Effector memory CD8-positive, alpha-beta T cell (primary cell): ENCODE measurements at places on chromosomes 2 and 18.

DNA sequence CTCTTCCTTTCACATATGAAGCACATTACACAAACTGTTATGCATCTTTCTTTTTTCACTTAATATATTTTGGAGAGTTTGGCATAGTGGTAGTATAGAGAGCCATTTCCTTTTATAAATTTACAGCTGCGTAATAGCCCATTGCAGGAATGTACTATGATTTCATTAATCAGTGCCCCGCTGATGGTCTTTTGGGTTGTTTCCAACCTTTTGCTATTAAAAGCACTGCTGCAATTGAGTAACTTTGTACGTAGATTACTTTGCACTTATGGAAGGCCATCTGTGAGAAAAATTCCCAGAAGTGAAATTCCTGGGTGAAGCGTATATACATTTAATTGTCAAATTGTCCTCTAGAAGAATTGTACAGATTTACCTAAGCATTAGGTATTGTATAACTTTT, 565.3 kb upstream of the ZNF804A start:
- DNase-seq = no peak

DNA sequence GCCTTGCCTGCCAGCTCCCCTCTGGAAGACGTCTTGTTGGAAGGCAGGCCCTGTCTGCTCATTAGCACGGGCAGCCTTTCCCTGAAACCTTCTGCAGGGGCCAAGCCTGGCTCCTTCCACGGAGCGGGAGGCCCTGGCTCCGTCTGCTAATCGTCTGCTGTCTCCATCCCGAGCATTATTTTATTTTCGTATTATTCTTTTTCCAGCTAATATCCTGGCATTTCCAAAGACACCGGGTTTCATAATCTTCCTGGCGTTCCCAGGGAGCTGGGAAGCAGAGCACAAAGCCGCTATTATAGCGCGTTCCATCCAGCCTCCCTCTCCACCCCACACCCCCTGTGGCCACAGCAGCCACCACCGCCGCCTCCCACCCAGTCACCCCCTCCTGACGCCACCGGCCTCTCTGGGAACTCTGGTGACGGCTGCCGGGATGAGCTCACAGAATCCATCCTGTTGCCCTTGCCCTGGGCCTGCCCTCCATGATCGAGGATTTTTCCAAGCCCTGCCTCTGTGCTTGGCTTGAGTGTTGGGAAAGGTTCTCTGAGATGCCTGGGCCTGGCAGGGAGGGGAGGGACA, 125.5 kb downstream of the DYSF start:
- no peak for DNase-seq

GRCh38 chr2:141554810-141555209, 576.0 kb downstream of the LRP1B start:
- DNase-seq = no peak

GRCh38 chr2:71070294-71071093, 2.0 kb downstream of the NAGK start:
- DNase-seq = no peak

- no peak for DNase-seq
These were observed 475 bp downstream of the SLC4A1AP start for GRCh38 chr2:27664154-27664574.

DNA sequence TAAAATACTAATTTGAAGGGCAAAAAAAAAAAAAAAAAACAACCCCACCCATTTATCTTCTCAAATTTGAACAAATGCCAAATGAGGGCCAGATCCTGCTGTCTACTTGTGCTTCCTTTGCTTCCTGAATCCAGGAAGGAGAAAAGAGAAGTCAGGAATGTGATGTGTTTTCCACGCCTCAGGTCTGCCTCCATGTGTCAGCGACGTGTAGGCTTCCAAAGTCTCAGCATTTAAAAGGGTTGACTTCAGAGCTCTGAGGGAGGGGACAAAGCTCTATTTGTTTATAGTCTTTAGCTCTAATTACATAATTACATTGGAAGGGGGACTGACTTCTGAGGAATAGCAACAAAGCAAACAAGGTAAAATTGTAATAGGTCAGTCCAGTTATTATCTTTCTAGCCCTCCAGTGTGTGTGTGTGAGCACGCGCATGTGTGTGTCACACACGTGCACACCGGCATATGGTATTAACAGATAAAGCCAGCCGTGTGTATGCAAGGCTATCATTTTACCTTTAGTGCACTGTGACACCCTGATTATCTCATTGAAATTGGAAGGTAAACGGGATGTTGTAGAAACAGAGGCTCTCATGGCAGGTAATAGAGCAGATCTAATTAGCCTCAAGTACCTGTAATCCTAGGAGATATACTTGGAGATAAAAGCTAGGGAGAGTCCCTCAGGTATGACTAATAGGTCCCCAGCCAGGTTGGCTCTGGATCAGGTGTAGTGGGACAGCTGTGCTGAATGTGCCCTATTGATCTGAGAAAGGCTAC, 911.4 kb upstream of the ZEB2 start:
- DNase-seq = no peak

GRCh38 chr2:66535574-66536289, 100.8 kb downstream of the MEIS1 start:
- no peak for DNase-seq

DNA sequence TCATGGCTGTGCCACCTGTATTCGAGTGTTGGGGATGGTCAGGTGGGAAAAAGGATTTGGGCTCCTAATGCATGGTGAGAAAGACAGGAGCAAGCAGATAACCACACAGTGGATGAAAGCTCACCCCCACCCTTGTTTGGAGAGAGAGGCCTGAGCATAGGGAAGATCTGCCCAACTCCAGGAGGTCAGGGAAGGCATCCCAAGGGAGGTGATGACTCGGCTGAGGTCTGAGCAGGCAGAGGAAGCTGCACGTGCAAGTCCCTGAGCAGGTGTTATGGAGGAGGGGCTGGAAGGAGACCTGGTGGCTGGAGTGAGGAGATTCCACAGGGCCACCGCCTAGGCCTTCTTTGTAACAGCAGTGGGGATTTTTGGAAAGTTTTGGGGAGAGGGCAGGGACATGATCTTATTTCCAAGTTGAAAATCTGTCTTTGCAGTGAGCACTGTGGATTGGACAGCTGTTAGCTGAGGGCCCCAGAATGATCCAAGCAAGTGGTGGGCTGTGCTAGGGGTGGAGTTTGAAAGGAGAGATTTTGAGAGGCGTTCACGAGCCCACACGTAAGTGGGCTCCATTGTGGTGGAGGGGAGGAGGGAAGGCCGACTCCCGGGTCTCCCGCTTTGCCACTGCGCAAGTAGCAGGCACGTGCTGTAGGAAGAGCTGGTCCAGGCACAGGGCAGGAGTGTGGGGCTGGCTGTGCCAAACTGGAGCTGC, 228.5 kb downstream of the GLI2 start:
- no peak for DNase-seq

DNA sequence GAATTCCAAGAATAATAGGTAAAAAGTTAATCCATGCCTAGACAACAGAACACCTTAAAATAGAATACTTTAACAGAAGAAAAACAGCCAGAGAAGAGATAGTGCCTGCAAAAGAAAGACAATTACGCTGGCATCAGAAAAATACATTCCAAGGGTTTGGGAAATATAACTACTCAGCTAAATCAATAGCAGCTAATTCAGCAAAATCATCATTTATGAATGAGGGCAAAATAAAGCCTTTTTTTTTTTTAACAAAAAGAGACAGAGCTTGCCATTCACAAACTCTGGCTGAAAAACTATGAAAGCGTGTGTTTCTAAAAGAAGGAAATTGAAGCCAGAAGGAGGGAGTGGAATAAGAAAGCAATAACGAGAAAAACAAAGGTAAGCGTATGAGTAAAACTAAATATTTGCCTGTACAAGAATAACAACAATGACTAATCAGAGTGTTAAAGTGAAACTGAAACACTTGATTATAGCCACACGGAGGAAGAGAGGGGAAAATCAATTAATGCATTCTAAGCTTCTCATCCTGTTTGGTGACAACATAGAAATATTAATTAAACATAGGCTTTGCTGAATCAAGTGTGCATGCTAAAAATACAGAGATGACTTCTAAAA, 90.2 kb downstream of the EHD3 start:
- no peak for DNase-seq

DNA sequence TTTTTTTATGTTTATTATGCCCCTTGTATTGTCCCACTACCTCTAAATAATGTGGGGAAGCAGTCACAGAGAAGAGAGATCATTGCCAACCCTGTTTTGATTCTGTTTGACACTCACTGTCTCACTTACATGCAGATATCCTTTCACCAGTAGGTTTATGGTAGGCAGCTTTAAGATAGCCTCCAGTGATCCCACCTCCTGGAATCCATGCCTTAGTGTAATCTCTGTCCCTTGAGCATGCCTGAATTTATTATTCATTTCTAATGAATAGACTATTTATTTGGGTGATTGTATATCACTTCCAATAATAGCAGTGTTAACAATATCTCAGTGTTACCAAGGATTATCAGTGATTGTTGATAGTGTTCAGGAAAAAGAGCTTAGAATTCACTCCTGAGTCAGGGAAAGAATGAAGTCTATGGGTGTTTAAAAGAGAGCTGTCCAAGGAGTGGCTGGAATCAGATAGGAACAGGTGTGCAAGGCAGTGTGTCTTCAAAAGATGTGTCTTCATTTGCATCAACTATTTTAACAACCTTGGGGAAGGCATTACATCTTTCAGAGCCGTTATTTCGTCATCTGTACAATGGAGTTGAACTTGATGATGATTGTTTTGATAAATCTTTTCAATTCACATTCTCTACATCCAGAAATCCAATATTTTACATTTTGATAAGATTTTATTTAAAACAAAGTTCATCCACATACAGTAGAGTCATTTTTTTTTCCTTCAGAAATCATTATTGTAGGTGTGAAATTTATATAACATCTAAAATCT, 31.9 kb downstream of the PKP4 start:
- DNase-seq = no peak

DNA sequence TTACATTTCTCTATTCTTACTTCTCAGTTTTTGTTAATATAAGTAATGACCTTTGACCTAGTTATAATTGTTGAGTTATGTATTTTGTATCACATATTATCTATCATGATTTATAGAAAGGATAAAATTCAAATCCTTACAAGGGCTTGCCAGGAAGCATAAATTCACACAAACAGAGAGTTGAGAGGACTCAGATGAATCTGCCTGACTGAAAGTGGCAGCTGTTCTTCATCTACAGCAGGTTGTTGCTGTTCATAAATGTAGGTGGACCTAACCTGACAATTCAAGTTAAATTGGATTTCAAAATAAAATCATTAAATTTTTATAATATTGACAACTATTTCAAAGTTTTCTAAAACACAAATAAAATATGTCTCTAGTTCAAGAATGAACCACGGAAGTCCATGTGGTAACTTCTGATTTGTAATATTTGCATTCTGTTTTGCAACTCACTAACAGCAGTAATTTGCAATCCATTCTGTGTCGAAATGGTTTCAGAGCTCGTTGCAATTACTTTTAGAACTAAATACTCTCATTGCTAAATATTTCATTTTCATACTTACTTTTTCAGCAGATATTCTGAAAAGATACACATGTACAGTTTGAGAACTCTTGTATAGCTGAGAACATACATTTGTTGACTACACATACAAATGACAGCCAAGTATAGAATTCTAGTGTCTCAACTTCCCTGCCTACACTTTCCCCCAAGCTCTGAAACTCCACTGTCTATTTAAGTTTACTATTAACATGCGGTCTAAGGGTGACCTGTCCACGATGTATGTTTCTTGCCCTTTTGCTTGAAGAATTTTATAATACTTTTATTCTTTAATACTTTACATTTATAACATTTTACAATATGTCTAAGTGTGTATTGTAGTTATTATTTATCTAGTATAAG, 25.7 kb downstream of the SCN7A start:
- DNase-seq = no peak

DNA sequence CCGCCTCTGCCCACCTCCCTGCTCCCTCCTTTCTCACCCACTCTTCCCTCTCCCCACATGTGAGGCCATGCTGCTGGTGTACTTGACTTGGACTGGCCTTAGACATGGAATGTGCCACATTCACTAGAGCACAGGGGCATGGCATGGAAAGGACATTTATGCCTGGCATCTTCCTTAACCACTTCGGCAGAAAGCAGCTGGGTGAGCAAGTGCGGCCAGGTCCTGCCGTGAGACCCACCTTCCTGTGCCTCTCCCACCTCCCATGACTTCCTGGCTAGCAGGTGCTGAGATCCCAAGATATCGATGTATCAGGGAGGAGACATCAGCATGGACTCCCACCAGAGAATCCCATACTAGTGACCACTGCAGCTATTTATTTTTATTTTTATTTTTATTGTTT, 13.0 kb downstream of the GPR55 start:
- no peak for DNase-seq

DNA sequence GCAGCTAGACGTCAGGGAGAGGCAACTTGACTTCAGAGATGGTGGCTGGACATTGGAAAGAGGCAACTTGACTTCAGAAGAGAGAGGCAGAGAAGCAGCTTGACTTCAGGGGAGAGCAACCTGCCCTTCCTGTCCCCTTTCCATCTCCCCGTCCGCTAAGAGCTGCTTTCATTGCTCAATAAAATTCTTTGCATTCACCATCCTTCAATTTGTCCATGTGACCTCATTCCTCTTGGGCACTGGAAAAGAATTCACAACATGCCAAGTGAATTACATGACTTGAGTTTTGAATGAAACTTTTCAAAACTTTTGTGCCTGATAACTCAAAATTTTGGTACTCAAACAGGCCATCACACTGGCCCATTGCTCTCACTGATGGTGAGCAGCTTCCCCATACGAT, 158.9 kb downstream of the DPP4 start:
- DNase-seq = no peak

DNA sequence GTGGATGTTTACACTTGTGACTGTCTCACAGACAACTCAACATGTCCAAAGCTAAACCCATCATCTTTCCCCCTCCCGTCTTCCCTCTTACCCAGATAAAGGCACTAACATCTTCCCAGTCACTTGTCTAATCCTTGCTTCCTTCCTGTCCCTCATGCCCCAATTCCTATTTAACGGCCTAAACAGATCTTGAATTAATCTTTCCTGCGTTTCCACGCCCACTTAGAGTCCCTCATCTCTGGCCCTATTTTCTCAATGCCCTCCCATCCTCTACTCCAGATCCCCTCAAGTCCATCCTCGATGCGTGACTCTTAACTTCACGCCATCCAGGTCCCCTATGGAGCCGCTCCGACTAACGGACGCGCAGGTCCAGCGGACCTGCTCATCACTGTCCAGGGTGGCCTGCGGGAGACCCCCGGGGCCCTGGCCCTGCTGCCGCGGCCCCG, 682 bp upstream of the SCLY start:
- DNase-seq = peak; percentile 9

- DNase-seq = no peak
These were observed 138.1 kb downstream of the TTC32 start for GRCh38 chr2:19763731-19764130.

- no peak for DNase-seq
These were observed 86.8 kb downstream of the ALK start for GRCh38 chr2:29834624-29835023.

- DNase-seq = no peak
These were observed 106.8 kb downstream of the CRIM1 start for GRCh38 chr2:36462311-36462935.

GRCh38 chr2:61218817-61219170, 56.8 kb downstream of the C2orf74 start:
- DNase-seq = no peak
